ENCODE measurements at places on chromosomes 7 and 10. TPM values are rescaled to one million over a fixed set of nuclear protein-coding genes. Genes with fewer than 3 reads are reported as not detected.
A peak's percentile ranks its signal among the peaks of the same experiment; 100 is the strongest.

The SEMA3A gene
- 4.6 TPM for total RNA-seq

The MSMB gene
- total RNA-seq = not detected

DNA sequence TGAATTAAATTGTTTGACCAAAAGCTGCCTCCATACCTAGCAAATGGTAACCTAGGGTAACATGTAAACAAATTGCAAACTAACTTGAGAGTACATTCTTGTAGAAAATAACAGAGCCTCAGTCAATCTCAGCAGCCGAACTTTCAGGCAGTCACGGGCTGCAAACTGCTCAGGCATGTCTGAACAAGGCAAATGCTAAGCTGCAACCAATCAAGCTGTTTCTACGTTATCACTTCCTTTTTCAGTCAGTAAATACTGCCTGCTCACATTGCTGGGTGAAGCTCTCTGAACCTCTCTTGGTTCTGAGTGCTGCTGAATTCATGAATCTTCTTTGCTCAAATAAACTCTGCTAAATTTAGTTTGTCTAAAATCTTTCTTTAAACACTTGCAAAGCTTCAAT, 1212.4 kb downstream of the SORCS1 start:
- no peak overlapping the region for H3K4me3 ChIP-seq
- peak overlapping the region; percentile 66 for H3K27ac ChIP-seq
- H3K4me1 ChIP-seq = peaks cover 5% of the 10 kb centered on the region
- no peak for DNase-seq
- H3K36me3 ChIP-seq = no peaks in the 10 kb centered on the region

DNA sequence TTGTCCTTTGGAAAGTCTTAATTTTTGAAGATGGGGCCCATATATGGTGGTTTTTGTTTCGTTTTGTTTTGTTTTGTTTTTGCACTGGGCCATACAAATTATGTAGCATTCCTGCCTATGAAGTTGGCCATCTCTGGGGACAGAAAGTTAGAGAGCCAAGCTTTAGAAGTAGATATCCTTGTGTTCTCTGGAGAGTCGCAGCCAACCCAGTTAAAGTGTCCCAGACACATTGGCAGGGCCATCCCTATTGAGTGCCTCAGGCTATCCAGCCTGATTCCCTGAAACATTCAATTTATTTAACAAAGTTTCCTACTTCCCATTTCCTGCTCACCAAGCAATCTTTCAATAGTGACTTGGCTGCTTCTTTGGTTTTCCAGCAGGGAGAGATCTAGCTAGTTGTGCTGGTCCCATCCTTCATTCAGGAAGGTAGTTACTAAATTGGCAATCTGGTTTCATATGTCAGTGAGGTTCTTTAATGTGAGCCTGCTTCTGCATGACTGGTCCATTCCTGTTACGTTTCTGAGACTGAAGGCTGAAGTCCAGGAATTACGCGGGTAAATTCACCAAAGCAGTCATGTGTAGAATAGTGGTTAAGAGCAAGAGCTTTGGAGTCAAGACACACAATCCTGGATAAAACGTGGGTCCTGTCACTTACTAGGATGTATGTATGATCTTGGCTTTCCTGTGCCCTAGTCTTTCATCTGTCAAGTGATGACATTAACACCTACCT, 49.3 kb upstream of the HBP1 start:
- no peak overlapping the region for H3K4me3 ChIP-seq
- no peak for DNase-seq
- H3K27me3 ChIP-seq = no peaks in the 10 kb centered on the region
- no peak overlapping the region for H3K27ac ChIP-seq
- H3K4me1 ChIP-seq = peaks cover 5% of the 10 kb centered on the region
- H3K36me3 ChIP-seq = no peaks in the 10 kb centered on the region

DNA sequence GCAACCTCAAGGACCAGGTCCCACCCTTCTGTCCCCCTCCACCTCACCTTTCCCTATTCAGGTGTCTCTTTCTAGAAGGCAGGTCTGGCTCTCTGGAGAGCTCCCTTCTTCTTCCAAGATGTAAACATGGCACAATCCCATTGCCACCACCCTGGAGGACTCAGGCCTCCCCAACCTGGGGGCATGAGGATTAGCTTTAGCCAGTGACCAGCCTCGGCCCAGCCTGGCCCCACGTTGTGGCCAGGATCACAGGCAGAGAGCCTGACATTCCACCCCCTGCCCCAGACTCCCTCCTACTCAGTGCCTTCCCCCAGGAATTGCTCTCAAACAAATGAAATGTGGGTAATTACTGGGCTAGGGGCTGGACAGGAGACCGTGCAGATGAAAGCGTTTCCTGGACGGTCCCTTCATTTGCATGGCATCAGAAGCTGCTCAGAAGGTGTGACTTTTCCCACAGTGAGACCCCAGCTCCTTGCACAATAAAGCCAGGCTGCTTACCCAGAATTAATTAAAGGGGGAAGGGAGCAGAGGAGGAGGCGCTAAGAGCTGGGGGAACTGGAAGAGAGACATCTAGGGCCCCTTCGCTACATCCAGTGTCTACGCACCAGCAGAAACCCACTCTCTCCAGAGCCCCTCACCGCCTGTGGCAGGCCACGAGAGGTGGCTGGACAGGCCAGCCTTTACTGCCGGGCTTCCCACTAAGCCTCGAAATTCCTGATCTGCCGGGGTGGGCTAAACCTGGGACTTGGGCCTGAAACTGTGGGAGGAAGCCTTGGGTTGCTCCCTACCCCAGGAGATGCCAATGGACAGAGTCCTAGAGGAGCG, 7.7 kb downstream of the FGF8 start:
- peaks cover 11% of the 10 kb centered on the region for H3K27me3 ChIP-seq
- H3K4me3 ChIP-seq = no peak overlapping the region
- H3K36me3 ChIP-seq = no peaks in the 10 kb centered on the region
- DNase-seq = no peak

- H3K36me3 ChIP-seq = peaks cover 10% of the 10 kb centered on the region
- no peak for DNase-seq
- peaks cover 9% of the 10 kb centered on the region for H3K4me1 ChIP-seq
- no peaks in the 10 kb centered on the region for H3K27me3 ChIP-seq
Observed at GRCh38 chr7:127591591-127591990, 1.9 kb upstream of the FSCN3 start.
